ENCODE measurements at places on chromosomes 4 and X.
A peak's percentile ranks its signal among the peaks of the same experiment; 100 is the strongest.

DNA sequence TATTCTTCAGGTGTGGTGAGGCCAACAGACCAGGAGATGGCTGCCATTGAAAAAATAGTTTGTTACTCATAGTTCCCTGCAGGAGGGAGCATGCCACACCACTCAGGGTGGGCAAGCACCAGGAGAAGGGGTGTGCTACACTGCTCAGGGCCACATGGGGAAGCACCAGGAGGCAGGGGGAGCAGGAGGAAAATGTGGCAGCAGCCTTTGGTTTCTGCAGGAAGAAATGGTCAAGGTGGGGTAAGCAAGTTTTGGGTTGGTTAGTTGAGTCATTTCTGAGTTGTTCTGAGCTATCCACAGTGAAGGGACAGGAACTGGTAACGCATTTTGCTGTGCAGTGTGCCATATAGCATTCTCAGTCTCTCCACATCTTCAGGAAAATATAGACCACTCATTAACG lies 23.8 kb downstream of the FGFBP1 start:
- DNase-seq = no peak

DNA sequence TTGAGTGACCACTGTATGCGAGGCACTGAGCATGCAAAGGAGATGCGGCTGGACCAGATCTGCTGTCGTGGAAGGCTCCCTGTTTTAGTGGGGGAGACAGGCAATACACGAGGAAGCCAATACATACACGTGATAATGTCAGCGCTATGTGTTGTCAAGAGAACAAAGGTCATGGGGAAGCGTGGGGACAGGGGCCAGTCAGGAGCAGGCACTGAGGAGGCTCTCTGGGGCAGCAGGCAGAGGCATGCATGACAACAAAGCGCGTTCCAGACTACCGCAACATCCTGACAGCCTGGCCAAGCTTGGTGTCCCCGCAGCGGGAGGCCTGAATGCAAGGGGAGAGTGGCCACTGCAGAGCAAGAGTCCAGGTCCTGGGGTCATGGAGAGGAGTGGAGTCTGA lies 61.9 kb downstream of the DCTD start:
- DNase-seq = no peak

- no peak for DNase-seq
Measured at GRCh38 chrX:105483011-105483410, 262.5 kb upstream of the TEX13A start.

DNA sequence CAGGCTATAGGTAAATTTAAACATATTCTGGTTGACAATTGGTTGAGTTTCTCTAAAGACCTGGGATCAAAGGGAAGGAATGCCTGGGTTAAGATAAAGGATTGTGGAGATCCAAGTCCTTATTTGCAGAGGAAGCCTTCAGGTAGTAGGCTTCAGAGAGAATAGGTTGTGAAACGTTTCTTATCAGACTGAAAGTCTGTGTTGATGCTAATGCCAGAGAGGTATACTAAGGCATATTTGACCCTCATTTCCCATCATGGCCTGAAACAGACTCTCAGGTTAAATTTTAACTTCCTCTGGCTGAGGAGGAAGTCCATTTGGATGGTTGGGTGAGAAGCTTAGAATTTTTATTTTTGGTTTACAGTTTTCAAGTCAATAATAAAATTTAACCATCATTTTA lies 48.1 kb downstream of the UGT2A2 start:
- DNase-seq = no peak

GRCh38 chr4:20444599-20445337 lies 193.1 kb downstream of the SLIT2 start:
- DNase-seq = no peak

GRCh38 chr4:170386971-170387370 lies 297.2 kb upstream of the AADAT start:
- DNase-seq = no peak

DNA sequence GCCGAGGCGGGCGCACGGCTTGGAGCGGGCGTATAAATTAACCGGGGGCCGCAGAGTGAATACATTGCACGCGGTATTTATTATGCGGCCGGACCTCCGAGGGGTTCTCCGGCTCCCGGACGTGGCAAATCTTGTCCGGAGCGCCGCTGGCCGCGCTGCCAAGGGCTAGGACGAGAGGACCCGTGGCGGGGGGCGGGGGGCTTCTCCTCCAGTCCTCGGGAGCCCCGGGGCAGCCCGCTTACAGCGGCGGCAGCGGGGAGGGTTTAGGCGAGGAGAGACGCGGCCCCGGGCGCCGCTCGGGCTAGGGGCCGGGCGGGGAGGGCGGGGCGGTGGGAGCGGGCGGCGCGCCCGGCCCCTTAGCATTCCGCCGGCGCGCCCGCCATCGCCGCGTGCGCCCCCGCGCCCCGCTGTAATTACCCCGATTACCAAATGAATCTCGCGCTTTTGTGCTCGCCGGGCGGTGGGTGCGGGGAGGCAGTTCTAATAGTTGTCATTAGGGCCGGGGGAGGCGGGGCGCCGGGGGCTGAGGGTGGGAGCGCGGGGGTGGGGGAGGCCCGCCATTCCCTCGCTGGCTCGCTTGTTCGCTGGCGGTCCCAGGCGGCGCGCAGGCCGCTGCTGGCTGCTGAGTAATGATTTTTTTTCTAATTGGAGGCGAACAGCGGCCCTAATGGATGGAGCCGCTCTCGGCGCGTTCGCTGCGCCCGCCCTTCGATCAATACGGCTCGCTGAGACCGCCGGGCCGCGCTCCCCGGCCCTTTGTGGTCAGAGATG lies 276.6 kb downstream of the BCOR start:
- DNase-seq = peak; percentile 60

DNA sequence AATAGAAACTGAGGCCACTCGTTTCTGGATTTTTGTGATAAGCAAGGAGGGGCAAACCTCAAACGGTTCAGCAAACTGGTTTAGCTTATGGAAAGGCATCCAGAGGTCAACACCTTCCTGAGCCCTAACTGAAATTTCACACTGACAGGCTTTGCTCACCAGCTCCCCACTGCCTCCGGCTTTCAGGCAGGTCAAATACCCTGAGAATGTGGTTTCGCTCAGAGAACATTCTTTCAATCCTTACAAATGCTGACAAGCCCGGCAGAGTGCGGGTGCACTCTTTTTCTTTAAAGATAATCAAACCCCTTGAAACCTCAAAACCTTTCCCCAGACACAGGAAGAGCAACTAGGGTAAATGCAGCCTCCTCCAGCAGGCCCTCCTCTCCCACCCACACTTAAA lies 41.5 kb downstream of the CD40LG start:
- DNase-seq = no peak

DNA sequence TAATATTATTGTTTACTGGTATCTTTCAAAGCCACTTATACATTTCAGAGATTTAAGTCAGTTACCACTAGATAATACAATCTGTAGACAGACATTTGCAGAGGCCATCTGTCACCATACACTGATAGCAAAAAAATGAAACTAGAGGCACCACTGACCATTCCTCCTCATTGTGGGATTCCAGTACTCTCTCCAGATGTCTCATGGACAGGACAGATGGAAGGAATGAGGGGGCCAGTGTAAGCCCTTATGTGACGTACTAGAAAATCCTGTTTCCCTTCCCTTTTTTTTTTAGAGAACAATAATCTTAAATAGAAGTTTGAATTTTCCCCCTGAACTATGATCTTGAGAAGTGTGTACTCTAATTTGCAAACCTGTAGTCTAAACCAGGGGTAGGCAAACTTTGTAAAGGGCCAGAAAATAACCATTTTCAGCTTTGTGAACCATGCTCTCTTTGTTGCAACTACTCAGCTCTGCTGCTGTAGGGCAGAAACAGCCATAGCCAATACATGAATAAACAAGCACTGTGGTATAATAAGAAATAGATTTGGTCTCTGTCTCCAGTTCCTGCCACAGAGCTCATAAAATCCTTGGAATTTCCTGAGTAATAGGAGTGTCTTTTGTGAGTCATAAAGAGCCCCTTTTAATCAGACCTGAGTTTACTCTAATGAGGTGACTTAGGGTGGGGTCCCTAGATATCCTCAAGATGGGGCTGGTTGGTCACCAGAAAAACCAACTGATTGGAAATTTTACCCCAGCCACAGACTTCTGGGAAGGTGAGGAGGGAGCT lies 90.4 kb downstream of the MOSPD2 start:
- DNase-seq = no peak

DNA sequence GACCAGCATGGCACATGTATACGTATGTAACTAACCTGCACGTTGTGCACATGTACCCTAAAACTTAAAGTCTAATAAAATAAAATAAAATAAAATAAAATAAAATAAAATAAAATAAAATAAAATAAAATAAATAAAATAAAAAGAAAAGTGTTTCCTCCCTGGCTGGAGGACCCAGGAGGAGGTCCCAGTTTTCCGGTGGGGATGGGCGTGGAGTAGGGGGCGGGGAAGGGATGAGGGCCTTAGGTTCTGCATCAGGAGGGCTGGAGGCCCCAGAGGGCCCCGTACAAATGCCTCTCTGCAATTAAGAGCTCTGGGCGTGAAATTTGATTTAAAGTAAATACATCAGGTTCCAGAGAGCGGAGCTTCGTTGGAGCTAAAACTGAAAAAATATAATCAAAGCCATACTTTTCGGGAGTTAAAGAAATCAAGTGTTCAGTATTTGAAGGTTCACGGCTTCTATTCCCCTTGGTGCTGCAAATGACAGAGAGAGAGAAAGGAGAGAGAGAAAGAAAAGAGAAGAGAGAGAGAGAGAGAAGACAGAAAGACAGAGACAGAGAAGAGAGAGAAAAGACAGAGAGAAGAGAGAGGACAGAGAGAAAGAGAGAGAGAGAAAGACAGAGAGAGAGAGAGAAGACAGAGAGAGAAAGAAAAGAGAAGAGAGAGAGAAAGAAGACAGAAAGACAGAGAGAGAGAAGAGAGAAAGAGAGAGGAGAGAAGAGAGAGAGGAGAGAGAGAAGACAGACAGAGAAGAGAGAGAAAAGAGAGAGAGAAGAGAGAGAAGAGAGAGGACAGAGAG lies 8.7 kb upstream of the SHOX start:
- no peak for DNase-seq

DNA sequence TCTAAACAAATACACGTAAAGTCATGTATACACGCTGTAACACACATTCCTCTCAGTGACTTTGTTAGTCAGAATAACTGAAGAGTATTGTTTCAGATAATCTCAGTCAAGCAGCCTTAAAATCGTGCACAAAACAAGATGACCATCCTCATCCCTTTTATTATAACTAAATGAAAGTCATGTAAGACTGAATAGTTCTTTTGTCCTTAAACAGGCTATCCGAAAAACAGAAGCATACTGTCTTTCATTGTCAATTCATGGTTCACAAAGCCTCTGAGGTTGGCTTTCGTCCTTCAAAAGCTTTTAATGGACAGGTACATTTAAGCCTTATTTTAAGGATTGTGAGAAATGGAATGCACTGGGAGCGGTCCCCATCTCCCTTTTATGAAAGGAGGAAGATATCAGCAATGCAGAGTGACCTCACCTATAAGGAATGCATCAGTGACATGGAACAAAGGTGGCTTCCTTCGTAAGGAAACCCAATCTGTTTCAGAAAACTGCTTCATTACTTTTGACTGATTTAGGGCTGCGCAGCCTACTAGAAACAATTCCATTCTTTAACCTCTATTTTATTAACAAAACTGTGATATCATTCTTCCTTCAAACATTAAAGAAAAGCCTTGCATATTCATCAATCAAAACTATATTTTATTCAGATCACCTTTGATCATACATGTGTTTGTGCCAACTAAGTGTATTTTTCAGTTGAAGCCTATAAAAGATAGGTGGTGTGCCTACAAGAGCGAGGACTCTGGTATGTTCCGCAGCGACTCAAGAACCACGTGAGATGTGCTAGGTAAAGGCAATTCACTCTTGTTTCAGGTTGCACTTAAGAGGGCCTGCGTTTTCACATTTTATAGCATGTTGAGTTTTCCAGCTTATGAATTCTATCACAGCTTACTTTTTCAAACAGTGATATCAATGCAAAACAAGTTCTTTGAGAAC lies 19.2 kb downstream of the SH3RF1 start:
- no peak for DNase-seq

DNA sequence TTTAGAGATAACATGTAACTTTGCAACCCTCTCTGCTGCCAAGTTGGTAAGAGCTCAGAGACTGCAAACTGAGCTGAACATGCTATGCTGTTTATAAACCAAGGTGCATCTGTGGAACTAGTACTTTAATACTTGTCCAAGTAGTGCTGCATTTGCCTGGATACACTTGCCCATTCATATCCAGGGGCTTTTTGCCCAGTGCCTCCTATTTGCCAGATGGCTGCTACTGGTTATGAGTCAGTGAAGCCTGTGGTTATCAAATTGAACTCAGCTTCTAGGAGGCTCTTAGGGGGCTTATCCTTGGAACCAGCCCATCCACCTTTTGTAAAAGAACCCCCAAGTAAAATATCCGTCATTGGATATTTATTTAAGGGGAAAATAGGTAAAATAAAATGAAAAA lies 79.6 kb downstream of the AFF2 start:
- DNase-seq = no peak

GRCh38 chrX:13688958-13689740 lies at the start of gene RAB9A:
RAB9A (plus strand) TSS chrX:13689128; CDS start chrX:13708747, 19,619 bp downstream.
- DNase-seq = peak; percentile 92

- DNase-seq = no peak
Measured at GRCh38 chr4:126061655-126062054, 746.9 kb downstream of the FAT4 start.

DNA sequence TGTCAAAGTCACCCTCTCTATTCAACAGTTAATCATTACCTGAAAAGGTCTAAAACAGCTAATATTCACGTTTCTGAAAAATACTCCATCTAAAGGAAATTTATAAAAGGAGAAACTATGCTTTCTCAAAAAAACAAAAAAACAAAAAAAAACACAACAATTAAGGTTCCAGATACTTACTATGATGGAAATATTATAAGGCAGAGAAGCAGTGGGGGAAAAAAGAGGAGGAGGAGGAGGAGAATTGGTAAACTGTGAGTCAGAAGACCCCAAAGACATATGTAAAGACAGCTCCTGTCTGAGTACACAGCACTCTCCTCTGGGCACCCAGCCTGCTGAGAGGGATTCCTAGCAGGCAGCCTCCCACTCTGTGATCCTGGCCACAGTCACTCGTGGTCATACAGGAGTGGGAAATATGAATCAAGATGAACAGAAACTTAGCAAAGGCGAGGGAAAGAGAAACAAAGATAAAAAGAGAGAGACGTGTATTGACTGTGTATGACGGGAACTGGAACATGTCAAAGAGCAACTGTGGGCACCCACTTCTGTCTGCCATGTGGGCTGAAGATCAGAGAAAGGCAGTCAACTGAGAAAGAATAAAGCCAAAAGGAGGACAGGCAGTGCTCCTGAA lies 12.5 kb downstream of the KLHL15 start:
- no peak for DNase-seq

GRCh38 chrX:98795636-98796035 lies 1614.4 kb downstream of the PCDH19 start:
- DNase-seq = no peak

- no peak for DNase-seq
Measured at GRCh38 chrX:18855919-18856644, 127.8 kb downstream of the PHKA2 start.

DNA sequence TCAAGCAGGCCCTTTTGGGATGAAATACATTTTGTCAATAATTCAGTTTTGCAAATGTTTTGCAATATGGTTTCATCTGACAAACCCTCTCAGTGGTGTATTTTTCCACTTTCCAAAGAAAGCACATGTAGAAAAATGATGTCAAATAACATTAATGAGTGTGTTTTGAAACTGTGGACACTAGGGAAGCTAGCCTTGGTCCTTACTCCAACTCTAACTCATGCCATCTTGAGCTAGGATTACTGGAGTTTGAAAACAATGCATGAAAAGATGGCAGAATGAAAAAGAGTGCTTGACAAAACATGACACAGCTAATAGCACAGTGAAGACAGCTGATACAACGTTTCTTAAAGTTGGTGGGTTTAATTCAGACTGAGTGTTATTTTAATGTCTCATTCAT lies 41.4 kb downstream of the HAND2 start:
- DNase-seq = no peak

All from nephron progenitor cell (in vitro differentiated cells).